ENCODE measurements at places on chromosomes 7 and 10.
A peak's percentile ranks its signal among the peaks of the same experiment; 100 is the strongest.

DNA sequence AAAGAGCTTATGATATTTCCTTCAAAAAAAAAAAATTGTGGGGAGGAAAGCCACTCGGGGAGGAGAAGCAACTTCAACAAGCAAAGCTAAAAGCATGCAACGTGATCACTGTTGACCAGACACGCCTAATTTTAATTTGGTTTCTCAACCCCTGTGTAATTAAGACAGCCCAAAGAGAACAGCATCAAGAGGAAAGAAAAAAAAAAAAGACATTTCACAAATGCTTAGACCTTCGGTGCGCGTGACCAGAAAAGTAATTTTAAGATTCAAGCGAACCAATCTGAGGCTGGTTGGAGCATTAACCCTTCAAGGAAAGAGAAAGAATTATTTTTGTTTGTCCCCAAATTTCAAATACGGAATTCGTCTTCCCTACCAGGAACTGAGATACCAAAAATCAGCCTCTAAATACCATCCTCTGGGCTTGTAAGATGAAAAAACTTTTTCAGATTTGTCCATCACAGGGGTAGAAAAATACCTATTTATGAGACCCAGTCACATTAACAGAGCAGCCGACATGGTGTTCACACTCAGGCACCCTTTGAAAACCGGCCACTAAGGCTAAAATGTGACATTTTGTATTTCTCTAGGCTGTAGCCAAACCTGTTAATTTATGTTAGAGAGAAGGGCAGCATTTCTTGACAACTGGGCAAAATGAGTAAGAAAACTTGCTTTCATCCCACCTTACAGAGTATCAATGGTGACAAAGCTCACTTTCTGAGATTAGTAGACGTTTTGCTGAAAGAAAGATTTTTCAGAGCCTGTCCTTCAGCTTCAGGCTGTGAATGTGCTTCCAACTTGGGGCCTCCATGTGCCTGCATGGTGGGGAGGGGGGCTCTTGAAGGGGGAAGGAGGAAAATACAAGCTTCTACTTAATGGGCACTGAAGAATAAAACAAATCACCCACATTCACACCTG is 179.9 kb upstream of the KLF14 start:
- DNase-seq, result no peak

- DNase-seq, result no peak
These were observed 45.7 kb downstream of the PAPSS2 start for GRCh38 chr10:87705339-87705738.

DNA sequence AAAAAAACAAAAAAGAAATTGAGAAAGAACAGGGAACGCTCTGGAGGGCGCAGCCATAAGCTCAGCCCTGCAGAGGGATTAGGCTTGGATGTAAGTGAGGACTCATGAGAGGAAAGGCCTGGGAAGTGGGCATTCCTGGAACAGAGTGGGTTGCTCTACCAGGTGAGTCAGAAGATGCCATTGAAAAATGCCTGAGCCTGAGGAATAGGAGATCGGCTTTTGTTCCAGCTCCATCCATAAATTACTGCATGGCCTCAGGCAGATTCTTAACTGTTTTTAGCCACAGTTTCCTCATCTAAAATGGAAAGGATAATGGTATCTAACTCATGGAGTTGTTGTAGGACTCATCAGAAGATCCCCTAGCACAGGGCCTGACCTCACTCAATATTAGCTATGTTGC is 1.1 kb upstream of the RGR start:
- DNase-seq, result no peak

DNA sequence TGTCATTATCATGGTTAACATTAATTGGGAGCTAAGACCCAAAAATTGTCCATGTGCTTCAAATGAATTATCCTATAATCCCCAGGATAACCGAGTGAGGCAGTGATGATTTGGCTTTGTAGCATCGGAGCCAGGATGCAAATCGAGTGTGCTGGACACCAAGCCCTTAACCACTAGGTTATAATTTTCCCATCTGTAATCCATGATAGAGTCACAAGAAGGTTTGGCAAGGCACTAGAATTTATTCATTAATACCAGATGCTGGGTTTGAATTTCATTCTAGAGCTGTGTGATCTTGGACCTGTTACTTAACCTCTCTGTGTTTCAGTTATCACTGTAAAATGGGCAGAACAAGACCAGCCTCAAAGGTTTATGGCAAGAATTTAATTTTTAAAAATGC is 21.0 kb upstream of the ITGB1 start:
- no peak for DNase-seq

- no peak for DNase-seq
These were observed 9.1 kb downstream of the RPA3 start for GRCh38 chr7:7709291-7709690.

- DNase-seq, result no peak
These were observed 124.1 kb downstream of the LMBR1 start for GRCh38 chr7:156768698-156769472.

DNA sequence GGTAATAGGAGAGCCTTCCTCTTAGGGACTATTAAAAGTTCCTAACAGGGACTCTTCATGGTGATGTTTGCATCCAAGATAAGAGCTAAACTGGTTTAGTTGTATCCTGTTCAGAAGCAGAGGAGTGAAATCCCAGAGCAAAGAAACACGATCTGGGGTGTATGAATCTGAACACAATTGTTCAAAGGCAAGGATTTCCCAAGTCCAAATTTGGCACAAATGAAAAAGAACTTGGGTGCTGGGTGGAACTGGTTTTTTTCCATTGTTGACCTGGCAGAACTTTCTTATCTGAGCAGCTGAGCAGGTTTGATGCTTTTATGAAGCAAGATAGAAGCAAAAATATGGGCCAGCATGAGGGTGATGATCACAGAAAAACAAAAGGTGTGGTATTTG is 6.0 kb downstream of the AGFG2 start:
- DNase-seq, result no peak

- no peak for DNase-seq
These were observed 154.9 kb downstream of the EVX1 start for GRCh38 chr7:27397503-27397902.

DNA sequence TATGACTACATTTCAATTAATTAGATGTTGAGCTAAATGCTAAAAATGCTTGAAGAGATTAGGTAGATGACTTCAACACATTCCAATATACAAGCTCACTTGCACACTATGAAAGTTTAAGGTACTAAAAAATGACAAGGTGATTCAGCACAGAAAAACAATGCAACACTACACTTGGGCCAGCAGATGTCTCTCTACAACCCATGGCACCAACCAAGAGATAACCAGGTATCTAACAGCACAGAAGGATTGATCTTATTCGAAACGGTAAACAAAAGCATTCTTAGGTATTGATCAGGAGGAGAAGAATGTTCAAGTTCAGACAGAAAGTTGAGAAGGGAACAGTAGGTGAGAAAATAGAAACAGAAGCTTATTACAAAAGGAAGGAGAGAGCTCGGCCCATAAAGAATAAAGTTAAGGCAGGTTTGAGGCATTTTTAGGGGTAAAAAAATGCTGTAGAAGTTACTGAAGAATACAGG is 248.2 kb upstream of the KLF14 start:
- DNase-seq, result peak; percentile 76

Measured in CD4-positive, alpha-beta T cell treated with Interleukin-10 for 1 hour (primary cell).